ENCODE measurements at places on chromosomes 1 and 21.

DNA sequence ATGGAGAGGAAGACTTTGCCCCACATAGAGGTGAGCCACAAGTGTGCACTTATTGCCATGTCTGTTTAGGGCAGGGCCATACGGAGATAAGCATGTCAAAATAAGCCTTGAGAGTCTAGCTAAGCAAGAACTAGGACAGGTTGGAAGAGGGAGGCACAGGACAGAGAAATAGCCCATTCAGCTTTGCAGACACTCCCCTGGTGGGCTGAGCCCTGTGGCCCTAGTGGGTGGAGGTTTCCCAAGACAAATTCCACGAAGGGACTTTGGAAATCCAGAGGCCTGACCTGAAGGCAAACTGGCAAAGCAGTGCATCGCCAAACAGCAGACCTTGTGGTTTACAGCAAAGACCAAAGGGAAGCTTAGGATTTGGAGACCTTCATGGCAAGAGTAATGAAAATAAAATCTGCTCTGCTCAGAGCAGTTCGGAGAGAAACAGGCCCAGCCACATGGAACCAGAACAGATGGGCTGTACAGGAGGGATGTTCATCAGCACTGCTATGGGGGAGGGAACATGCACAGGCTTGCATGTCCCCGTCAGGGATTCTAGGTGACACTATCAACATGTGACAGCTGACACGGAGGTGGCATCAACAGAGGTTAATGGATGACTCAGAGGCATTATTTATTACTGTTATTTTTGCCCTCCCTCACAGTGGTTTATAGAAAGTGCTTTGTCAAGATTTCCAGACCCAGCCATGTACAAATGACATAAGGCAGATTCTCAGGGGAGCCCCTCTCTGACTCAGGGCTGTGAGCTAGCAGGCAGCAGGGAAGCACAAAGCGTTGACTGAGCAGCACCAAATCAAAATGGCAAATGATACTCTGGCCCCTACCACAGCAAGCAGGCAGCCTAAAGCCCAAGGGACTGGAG is 90.1 kb upstream of the IRF2BP2 start:
- peak; percentile 63 for DNase-seq

DNA sequence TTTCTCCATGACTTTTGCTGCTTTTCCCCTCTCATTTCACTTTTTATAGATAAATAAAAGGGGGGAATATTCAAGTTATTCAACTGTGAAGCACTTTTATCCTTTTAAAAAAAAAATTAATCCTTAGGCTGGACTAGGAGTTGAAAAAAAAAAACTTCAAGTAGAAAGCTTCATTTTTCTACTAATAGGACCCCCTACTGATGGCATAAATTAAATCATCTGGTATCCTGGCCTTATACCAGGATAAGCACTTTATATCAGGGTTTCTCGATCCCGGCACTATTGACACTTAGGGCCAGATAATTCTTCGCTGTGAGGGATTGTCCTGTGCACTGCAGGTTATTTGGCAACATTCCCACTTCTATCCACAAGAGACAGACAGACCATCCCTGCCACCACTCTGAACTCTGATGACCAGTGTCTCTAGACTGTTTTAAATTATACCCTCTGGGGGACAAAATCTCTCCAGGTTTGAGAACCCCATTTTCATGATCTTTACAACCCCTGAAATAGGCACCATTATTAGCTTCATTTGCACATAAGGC is 17.6 kb downstream of the USP33 start:
- no peak for DNase-seq

- DNase-seq, result no peak
Observed at GRCh38 chr1:179043266-179043665, 17.6 kb downstream of the FAM20B start.

GRCh38 chr1:65844821-65845534 is 52.3 kb downstream of the PDE4B start:
- DNase-seq, result no peak

DNA sequence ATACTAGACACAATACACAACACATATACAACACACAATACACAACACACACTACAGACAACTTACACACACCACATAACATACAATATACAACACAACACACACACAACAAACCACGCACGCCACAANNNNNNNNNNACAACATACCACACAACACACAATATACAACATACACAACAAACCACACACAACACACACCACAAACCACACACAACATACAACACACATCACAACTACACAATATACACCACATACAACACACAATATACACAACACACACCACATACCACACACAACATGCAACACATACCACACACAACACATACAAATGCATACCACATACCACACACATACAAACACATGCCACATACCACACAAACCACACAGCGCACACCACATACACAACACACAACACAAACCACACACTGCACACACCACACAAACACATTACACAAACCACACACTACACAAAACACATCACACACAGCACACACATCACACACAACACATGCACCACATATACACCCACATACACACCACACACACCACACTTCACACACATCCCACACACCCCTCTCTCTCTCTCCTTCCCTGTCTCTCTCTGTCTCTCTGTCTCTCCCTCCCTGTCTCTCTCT is 108.3 kb downstream of the ETS2 start:
- DNase-seq, result no peak

DNA sequence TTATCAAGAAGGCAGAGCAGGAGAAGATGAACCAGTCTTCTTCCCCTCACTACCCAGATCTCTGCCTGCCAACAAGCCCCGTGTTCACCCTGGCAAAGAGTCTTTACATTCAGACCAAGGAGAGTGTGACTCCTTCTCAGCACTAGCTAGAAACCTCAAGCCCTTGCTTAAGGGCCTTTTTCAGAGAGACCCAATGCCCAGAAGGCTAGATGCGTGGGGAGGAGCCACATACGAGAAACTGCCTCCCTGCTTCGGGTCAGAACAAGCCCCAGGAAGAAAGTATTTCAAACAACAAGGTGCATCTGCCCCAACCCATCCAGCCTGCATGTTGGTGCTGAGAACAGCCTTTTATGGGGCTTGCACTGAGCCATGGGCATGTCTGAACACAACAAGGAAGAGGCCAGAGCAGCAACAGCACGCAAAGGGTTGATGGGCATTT is 152.7 kb upstream of the CAMK1G start:
- no peak for DNase-seq

- DNase-seq, result no peak
Observed at GRCh38 chr1:208040821-208041297, 129.9 kb upstream of the CD34 start.

GRCh38 chr1:51330331-51331201 is at the start of gene TTC39A:
TTC39A (minus strand) TSS chr1:51330562; CDS start chr1:51330477, 85 bp downstream.
- DNase-seq, result peak; percentile 70

- DNase-seq, result no peak
Observed at GRCh38 chr1:225825607-225826007, 15.7 kb downstream of the EPHX1 start.

GRCh38 chr21:32626621-32627196 is 14.5 kb upstream of the CFAP298 start:
- DNase-seq, result no peak

GRCh38 chr1:236030534-236030933 is 34.4 kb downstream of the NID1 start:
- no peak for DNase-seq

- DNase-seq, result peak; percentile 23
Observed at GRCh38 chr1:226763905-226764264, 24.8 kb upstream of the ITPKB start.

- no peak for DNase-seq
Observed at GRCh38 chr1:224490549-224491537, 56.2 kb upstream of the WDR26 start.

- no peak for DNase-seq
Observed at GRCh38 chr21:16162953-16163352, 433.2 kb downstream of the USP25 start.

- DNase-seq, result no peak
Observed at GRCh38 chr1:39474810-39475209, 16.6 kb upstream of the BMP8A start.
